ENCODE measurements at places on chromosomes 2 and 18.

- DNase-seq, result no peak
These were observed 15.2 kb upstream of the CHRNA1 start for GRCh38 chr2:174779361-174779928.

- no peak for DNase-seq
These were observed 99.8 kb downstream of the PDE11A start for GRCh38 chr2:177972782-177973181.

GRCh38 chr2:176729706-176730569 lies 460.7 kb downstream of the MTX2 start:
- no peak for DNase-seq

- DNase-seq, result no peak
These were observed 201.3 kb upstream of the GALNT5 start for GRCh38 chr2:157056200-157056676.

DNA sequence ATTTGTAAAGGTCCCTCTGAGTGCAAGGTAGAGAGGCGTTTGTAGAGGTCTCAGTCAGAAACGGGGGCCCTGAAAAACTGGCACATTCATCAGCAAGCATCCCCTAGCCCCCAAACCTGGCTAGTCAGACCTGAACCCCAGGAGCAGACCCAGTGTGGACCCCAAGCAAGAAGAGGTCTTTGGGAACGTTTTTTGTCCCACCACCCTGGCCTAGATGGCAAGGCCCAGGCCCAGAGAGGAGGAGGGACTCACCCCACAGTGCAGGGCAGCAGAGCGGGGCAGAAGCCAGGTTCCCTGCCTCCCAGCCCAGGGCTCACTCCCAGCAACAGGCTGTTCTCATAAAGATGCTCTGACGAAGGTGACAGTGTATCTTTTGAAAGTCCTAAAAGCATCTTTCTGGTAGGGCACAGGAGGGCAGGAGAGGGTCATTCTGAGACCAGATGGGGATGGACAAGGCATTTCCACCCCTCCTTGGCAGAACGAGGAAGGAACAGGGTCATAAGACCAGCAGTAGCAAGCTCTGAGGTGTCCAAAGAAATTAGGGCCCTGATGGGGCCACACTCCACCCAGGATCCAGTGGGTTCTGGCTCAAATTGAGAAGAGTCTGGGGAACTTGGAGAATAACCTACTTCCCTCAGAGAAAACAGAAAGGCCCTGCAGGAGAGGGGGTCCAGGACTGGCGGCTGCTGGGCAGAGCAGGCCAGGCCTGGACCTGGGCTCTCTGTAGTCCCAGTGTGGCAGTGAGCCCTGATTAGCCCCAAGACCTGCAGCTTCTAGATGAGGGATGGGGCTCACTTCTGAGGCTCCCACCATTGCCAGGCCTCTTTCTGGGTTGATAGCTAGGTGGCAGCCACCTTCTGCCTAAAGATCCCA lies 18.2 kb downstream of the ADRA2B start:
- DNase-seq, result no peak

- DNase-seq, result no peak
These were observed 104.7 kb downstream of the THADA start for GRCh38 chr2:43491065-43491639.

DNA sequence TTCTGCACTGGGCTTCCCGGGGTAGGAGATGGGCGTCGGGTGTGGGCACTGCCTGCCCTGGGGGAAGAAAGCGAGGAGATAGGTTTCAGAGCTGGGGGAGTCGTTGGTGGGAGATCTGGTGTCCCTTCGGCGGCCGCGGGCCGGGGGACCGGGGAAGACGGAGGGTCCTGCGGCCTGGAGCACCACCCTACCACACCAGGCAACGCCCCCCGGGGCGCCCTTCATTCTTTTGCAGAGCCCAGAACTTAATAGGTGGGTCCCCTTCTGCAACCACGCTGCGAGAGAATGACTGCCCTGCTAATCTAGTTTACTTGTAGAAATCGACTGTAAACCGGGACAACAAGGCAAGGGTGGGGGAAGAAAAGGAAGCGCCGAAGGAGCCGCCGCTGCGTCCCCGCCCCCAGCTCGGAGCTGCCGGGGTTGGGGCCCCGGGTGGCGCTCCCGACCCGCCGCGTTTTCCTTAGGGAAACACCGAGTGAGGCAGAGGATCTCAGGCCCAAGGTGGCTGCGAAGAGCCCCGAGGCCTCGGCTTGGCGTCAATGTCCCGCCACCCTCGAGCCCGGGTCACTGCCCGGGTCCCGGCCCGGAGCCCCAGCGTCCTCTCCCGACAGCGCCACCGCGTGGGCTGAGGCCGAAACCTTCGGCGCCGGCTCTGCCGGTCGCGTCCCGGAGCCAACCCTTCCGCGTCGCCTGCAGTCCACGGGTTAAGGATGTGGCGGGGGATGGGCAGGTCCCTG lies 5.4 kb upstream of the SATB2 start:
- peak; percentile 87 for DNase-seq

- DNase-seq, result no peak
These were observed 145.5 kb downstream of the TRABD2A start for GRCh38 chr2:84735389-84735788.

- DNase-seq, result no peak
These were observed 26.1 kb upstream of the RBM44 start for GRCh38 chr2:237772513-237772912.

- DNase-seq, result no peak
These were observed 400.5 kb downstream of the TMX3 start for GRCh38 chr18:68314403-68314802.

GRCh38 chr2:157413326-157414035 lies 30.4 kb downstream of the CYTIP start:
- DNase-seq, result no peak

GRCh38 chr2:128442891-128443302 lies 124.2 kb upstream of the HS6ST1 start:
- no peak for DNase-seq

GRCh38 chr2:236706288-236706687 lies 136.7 kb downstream of the ACKR3 start:
- no peak for DNase-seq

GRCh38 chr2:27860111-27860510 lies 30.1 kb downstream of the RBKS start:
- no peak for DNase-seq

- no peak for DNase-seq
These were observed 418.2 kb upstream of the SLC39A10 start for GRCh38 chr2:195238826-195239225.

DNA sequence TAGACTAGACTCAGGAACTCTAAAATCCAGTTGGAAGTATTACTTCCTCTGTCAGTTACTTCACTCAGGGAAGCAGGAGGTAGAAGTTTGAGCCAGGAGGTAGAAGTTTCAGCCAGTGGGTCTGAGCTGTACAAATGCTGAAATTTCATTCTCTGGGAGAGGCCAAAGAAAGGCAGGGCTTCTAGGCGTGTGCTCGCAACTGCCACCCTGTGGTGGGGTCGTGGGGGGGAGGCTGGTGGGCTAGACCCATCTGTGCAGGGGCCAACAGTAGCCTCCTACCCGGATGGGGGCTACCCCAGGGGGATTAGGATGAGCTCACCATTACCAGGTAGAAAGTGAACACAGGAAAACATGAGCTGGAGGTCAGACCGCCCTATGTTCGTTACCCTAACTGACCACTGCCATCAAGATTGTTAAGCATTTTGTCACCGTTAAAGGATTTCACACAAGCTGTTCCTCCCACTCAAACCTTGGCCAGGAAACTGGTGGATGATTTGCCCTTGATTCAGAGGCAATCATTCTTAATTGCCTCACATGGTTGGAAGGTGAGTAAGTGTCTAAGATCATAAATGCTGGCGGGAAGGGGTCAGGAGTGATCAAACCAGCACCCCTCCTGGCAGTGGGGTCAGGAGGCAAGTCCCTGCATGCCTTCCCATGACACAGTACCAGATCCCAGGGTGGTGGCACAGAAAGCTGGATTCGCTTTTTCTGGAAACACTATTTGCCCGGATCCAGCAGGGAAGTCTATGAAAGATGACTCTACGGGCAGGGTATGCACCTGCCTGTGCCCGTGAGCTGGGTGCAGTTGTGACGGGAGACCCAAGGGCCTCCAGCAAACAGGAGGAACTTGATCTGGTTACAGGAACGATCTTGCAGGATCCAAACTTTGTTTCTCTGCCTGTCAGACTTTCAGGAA lies 5.2 kb upstream of the FHL2 start:
- DNase-seq, result no peak

GRCh38 chr2:237708491-237708890 lies 81.1 kb downstream of the LRRFIP1 start:
- no peak for DNase-seq

DNA sequence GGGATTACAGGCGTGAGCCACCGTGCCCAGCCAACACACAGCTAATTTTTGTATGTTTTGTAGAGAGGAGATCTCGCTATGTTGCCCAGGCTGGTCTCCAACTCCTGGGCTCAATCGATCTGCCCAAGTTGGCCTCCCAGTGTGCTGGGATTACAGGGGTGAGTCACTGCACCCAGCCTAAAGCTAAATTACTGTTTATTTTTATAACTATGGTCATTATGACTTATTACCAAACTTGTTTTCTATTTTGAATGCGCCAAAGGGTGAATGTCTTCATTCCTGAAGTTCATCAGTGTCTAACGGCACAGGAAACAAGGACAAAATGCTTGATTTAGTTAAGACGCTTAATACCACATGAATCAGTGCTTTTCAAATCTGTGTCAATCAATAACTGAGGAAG lies 38.9 kb upstream of the GREB1L start:
- no peak for DNase-seq

- DNase-seq, result peak; percentile 26
These were observed 34.7 kb downstream of the NAPG start for GRCh38 chr18:10560452-10561045.

DNA sequence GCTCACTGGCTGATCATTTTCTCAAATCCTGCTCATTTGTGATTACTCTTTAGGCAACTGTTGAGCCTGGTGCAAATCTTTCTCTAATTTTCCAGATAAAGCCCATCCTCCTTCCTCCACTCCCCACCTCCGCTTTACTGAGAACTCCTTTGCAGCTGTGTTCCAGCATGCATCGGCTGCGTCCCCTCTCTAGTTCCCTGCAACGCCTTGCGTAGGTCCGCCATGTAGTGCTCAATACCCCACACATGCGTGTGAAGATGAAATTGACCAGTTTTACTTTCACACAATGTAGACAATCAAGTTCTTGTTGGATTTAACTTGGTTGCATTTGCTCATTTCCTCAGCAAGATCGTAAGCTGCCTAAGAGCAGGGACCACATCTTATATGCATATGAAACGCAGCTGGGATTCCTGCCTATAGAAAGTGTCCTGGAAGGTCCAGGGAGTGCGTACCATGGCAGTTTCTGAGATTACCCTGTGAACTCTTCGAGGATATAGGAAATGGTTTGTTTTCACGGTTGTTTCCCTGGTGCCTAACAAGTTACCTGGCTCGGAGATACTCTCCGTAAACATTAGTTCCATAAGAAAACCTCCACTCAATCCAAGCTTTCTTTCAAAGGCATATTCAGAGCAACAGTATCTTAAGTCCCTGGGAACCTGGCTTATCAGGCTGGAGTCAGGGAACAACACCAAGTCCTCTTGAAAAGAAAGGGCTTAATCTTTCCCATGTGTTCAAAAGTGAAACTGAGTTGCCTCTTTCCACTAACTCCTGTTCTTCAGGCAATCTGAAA lies 766.4 kb upstream of the ID2 start:
- DNase-seq, result no peak

GRCh38 chr2:7358865-7359447 lies 441.7 kb downstream of the RNF144A start:
- DNase-seq, result no peak

DNA sequence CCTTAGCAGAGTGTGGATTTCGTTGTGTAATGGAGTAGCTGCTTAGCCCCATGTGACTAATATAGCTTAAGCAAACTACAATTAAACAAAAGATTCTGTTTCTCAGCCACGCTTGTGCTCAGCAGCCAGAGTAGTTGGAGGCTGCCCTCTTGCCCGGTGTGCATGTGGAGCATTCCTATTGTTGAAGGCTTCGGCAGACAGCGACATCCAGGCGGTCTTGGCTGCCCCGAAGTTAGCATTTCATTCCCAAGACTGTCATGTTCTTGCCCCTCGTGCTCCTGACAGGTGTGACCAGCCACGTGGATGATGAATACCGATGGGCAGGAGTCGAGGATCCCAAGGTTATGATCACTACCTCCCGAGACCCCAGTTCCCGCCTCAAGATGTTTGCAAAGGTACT lies 2.4 kb downstream of the IMP4 start:
- DNase-seq, result no peak

DNA sequence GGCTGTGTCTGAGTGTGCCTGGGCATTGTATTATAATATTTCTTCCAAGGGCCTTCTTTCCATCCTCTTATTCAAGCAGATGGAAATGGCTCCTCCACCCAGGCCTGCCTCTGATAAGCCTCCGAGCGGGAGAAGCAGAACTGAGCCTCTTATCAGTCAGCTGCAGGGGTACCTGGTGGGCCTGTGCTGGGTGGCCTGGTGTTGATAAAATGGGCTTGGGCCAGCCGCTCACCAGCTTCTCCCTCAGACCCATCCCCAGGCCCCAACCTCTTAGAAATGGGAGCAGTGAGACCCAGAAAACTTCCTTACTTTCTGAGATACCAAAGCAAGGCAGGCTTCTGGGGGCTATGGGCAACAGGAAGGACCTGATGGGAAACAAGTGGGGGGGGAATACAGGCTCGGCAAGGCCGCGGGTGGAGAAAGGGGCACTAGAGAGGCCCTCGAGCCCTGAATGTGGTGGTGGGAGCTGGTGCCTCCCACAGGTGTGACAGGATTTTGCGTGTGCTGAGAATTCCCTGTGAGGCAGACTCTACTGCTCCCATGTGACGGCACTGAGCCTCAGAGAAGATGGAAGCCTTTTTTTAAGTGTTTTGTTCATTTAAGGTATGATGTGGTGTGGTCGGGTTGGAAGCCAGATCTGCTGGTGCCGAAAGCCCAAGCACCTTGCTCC lies 18.3 kb downstream of the GYPC start:
- no peak for DNase-seq

GRCh38 chr2:85800586-85800985 lies 46.8 kb downstream of the ATOH8 start:
- DNase-seq, result no peak

- DNase-seq, result no peak
These were observed 197.4 kb downstream of the HAUS1 start for GRCh38 chr18:46301571-46301970.

Data from D721Med (cell line).